Pancreas (tissue), 10 donors: ENCODE measurements at places on chromosomes 3 and 15.

GRCh38 chr3:48112813-48113212 is 75.4 kb downstream of the CDC25A start:
- DNase-seq: no peak

DNA sequence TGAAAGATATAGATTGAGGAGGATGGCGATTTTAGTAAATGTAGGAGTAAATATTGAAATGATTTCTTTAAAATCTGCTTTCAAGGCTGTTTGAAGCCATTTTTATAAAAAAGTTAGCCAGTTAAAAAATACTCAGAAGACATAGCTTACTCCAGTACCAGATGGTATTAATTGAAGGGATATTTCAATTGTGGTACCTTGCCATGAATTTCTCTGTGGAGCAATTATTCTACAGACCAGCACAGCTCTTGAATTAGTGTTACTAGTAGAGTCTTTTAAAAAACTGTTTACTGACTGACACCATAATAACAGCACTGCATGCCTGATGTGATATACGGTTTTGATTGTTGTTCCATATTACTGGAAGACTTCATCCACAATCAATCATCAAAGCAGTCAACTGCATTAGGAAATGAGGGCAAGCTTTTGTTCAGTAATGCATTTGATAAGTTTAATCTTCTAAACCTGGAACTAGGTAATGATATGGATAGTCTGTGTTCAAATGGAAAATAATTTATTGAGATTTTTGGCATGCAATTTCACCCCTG is 106.4 kb downstream of the MFSD1 start:
- no peak for DNase-seq

DNA sequence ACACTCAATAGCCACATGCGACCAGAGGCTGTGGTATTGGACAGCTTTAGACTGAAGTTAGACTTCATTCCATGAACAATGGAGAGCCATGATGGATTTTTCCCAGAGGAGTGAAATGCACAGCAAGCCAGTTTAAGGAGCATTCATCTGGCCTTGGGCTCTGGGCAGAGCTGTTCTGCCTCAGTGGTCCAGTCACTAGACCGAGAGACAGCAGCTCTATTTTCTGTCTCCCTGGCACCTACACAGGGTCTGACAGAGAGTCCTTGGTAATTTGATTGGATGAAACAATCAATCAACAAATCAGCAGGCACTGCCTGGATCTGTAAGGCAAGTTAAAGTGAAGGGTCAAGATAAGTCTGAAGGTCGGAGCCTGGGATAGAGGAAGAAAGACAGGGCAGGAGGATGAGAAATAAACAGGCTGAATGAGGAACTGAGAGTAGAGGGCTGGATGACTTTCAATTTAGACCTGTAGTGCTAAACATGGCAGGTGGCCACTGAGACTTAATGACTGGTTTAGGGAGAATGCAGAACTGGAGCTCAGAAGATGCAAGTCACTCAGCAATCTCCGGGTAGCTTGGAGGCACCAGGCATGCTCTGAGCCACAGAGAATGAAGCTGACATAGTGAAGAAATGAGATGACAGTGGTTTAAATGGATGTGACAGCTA is 98.5 kb upstream of the SLC25A36 start:
- no peak for DNase-seq

DNA sequence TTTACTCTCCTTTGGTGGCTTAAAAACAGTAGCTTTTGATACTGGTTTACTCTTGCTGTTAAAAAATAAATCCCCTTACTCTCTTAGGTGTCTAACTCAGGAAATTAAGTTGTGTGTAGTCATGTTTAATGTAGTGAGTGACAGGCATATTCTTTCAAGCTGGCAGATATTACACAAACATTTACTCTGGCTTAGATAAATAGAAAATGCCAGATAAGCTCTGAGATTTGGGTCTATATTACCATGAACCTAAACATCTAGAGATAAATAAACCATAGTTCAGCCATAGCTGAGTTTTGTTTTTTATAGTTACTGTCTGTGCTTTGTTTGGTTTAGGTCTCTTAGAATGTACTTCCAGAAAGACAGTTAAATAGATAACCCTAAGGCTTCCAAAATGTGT is 2.4 kb downstream of the SEMA6D start:
- DNase-seq: no peak
